Immature natural killer cell (primary cell): ENCODE measurements at places on chromosomes 2 and 18. TPM values are rescaled to one million over a fixed set of nuclear protein-coding genes. Genes with fewer than 3 reads are reported as not detected.

The GAD1 gene
- not detected for polyA plus RNA-seq

The VWA3B gene
- polyA plus RNA-seq = not detected

The SERPINB4 gene
- not detected for polyA plus RNA-seq

The IL1F10 gene
- not detected for polyA plus RNA-seq

The ELOA2 gene
- not detected for polyA plus RNA-seq

The TTC31 gene
- 15.9 TPM for polyA plus RNA-seq

The CGREF1 gene
- polyA plus RNA-seq = not detected

The INO80D gene
- polyA plus RNA-seq = 7.7 TPM

The SCN2A gene
- polyA plus RNA-seq = not detected

DNA sequence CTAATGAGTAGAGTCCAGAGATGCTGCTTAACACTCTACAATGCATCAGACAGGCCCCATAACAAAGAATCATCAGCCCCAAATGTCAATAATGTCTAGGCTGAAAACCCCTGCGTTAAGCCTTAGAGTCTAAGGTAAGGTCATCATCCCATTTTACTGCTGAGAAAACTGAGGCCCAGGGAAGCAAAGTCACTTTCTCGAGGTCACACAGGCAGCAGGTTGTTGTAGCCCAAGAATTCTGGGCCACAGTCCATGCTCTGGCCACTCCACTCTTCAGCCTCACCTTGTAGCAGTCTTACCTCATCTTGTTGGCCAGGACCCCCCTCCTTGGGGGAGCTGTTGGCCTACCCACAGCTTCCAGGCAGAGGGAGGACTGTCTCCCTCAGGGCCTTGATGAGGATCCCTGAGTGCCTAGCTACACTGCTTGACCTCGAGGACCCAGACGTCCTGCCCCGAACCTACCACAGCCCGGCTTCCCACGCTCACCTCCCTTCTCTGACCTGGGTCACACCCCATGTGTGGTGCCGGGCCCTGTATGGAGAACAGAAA, 54.4 kb downstream of the SMAD7 start:
- peak overlapping the region; percentile 55 for H3K27ac ChIP-seq
- DNase-seq = no peak
- H3K27me3 ChIP-seq = no peaks in the 10 kb centered on the region
- no peaks in the 10 kb centered on the region for H3K36me3 ChIP-seq

- no peak overlapping the region for H3K27ac ChIP-seq
- DNase-seq = no peak
- peaks cover 2% of the 10 kb centered on the region for H3K27me3 ChIP-seq
- H3K36me3 ChIP-seq = no peaks in the 10 kb centered on the region
- no peaks in the 10 kb centered on the region for H3K4me1 ChIP-seq
Measured at GRCh38 chr2:53460347-53460746, 307.3 kb upstream of the CHAC2 start.

- peaks cover 3% of the 10 kb centered on the region for H3K27me3 ChIP-seq
- no peak overlapping the region for H3K4me3 ChIP-seq
- no peak for DNase-seq
- H3K36me3 ChIP-seq = no peaks in the 10 kb centered on the region
- no peak overlapping the region for H3K27ac ChIP-seq
Measured at GRCh38 chr2:10165282-10165681, 42.7 kb downstream of the RRM2 start.

DNA sequence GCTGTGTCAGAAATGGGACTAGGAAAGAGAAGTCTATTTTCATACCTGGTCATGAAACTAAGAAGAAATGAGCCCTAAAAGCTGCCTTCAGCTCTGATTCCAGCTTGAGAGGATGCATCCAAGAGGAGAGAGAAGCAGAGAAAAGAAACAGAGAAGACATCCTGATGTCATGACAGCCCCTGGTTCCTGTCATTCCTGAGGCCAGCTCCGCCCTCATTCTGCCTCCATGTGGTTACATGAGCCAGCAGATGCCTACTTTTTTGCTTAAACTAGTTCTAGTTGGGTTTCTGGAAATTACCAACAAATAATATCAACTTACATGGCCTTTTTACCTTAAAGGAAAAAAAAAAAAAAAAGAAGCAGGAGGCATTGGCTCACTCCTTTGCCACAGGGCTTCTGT, 14.1 kb upstream of the ACKR3 start:
- H3K36me3 ChIP-seq = peaks cover 19% of the 10 kb centered on the region
- peak overlapping the region; percentile 3 for H3K27ac ChIP-seq
- H3K4me1 ChIP-seq = peaks cover 95% of the 10 kb centered on the region
- peaks cover 2% of the 10 kb centered on the region for H3K27me3 ChIP-seq
- H3K4me3 ChIP-seq = peak overlapping the region; percentile 32

GRCh38 chr18:11366410-11366809, 217.0 kb upstream of the PIEZO2 start:
- peaks cover 2% of the 10 kb centered on the region for H3K36me3 ChIP-seq
- no peaks in the 10 kb centered on the region for H3K4me1 ChIP-seq
- DNase-seq = no peak
- peaks cover 1% of the 10 kb centered on the region for H3K27me3 ChIP-seq

DNA sequence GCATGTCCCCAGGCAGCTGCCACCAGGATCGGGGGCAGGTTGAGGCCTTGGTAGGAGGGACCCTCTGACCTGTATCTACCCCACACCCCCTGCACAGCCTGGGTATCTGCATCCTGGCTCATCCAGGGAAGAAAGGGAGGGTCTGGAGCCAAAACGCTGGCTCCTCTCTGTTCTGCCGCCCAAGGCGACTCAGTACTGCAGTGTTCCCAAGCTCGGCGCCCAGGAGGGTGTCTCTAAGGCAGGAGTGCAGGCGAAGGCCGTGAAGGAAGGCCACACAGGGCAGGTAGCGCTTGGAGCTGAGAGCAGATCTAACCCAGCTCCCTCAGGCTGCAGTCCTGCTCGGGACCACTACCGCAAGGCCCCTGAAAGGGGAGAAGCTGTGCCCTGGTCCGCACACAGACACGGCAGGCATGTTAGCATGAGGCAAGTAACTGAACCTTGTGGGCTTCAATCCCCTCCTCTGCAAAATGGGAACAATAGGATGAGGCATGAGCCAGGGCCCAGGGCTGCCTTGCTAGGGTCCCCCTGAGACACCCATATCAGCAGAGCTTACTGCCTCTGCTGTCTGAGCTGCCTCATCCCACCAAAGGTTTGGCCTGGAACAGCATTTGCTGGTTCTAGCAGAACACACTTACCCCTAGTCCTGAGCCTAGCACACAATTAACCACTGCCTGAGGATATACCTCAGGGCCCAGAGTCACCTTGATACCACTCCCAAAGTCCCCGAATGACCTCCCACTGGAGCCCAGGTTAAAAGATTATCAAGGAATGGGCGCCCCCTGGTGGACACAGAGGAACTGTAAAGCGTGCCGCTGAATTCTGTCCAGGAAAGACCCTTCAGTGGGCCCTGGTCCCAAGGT, 6.5 kb downstream of the PTMA start:
- peaks cover 5% of the 10 kb centered on the region for H3K36me3 ChIP-seq
- peaks cover 44% of the 10 kb centered on the region for H3K27me3 ChIP-seq
- H3K4me3 ChIP-seq = no peak overlapping the region

- H3K27ac ChIP-seq = no peak overlapping the region
- H3K36me3 ChIP-seq = peaks cover 3% of the 10 kb centered on the region
- no peak for DNase-seq
- no peaks in the 10 kb centered on the region for H3K27me3 ChIP-seq
Measured at GRCh38 chr18:64365106-64365505, 216.2 kb upstream of the LINC00305 start.

DNA sequence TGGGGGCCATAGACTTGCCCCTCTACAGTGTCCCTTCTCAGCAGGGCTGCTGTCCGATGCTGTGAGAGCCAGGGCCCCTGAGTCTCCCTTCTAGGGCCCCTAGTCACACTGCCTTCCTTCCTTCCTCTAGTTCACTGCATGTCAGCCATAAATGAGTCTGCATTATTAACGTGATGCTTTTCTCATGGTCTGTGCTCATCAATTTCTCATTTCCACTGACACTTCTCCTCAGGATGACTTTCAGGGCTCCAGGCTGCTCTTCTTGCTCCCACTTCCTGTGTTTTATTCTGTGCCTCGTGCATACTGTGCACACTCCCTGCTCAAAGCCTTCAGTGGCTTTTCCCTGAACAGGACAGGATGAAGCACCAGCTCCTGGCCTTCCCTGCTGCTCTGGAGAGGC, 146.5 kb downstream of the FAM210A start:
- peaks cover 1% of the 10 kb centered on the region for H3K27me3 ChIP-seq
- peaks cover 26% of the 10 kb centered on the region for H3K4me1 ChIP-seq
- no peak overlapping the region for H3K27ac ChIP-seq
- no peak overlapping the region for H3K4me3 ChIP-seq
- no peaks in the 10 kb centered on the region for H3K36me3 ChIP-seq

DNA sequence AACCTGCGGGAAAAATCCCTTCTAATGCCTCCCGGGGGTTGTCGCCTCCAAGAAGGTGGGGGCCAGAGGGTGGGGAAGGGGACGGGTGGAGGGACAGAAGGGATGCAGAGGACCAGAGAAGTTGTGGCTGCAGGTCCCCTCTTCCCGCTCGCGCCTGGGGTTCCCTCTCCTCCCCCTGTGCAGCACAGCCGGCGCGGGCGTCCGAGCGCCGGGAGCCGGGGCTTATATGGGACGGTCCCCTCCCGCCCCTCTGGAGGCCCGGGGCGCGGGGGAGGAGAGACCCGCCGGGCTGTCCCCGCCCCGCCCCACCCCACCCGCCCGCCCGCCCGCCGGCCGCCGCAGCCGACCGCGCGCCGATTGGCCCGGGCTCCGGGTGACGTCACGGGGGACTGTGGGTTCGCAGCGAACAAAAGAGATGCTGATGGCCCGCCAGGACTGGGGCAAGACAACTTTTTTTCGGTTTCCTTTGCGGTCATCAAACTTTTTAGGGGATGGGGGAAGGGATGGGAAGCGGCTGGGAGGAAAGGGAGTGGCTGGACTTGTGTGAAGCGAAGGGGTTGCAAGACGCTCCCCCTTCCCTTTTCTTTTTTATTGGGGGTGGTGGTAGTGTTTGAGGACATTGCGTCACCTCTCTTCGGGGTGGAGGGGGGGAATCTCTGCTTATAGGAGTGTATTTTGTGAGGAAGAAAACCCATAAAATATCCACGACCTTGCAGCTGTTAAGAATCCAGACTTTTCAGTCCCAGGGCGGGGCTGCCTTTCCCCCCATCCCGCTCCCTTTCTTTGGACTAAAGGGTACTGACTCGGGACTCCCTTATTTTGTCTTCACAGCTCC, at the start of gene FN1:
FN1 (minus strand) TSS at position 199 of the 835 bp plus-strand sequence. CDS start 266 bp downstream, outside the sequence.
- peak; percentile 56 for DNase-seq
- peaks cover 17% of the 10 kb centered on the region for H3K4me1 ChIP-seq
- no peaks in the 10 kb centered on the region for H3K36me3 ChIP-seq
- H3K4me3 ChIP-seq = peak within 1 kb of the TSS; percentile 73
- no peak within 1 kb of the TSS for H3K27ac ChIP-seq
- H3K27me3 ChIP-seq = peaks cover 30% of the 10 kb centered on the region

GRCh38 chr2:177670791-177671535, 278.4 kb downstream of the AGPS start:
- H3K36me3 ChIP-seq = no peaks in the 10 kb centered on the region
- no peak overlapping the region for H3K4me3 ChIP-seq
- H3K27ac ChIP-seq = no peak overlapping the region
- no peak for DNase-seq
- no peaks in the 10 kb centered on the region for H3K4me1 ChIP-seq
- H3K27me3 ChIP-seq = peaks cover 8% of the 10 kb centered on the region

GRCh38 chr2:3277050-3277747, 100.4 kb downstream of the EIPR1 start:
- H3K27me3 ChIP-seq = no peaks in the 10 kb centered on the region
- H3K4me3 ChIP-seq = no peak overlapping the region
- no peak for DNase-seq
- peaks cover 13% of the 10 kb centered on the region for H3K36me3 ChIP-seq
- no peak overlapping the region for H3K27ac ChIP-seq
- peaks cover 18% of the 10 kb centered on the region for H3K4me1 ChIP-seq

GRCh38 chr2:166334805-166335204, 40.9 kb downstream of the SCN9A start:
- DNase-seq = no peak
- no peaks in the 10 kb centered on the region for H3K4me1 ChIP-seq
- no peak overlapping the region for H3K27ac ChIP-seq
- no peaks in the 10 kb centered on the region for H3K27me3 ChIP-seq

- H3K4me1 ChIP-seq = no peaks in the 10 kb centered on the region
- no peak overlapping the region for H3K4me3 ChIP-seq
- H3K27ac ChIP-seq = no peak overlapping the region
Measured at GRCh38 chr2:124489686-124490085, 464.6 kb downstream of the CNTNAP5 start.

- DNase-seq = no peak
- no peaks in the 10 kb centered on the region for H3K4me1 ChIP-seq
- no peak overlapping the region for H3K4me3 ChIP-seq
- H3K27me3 ChIP-seq = peaks cover 2% of the 10 kb centered on the region
- H3K36me3 ChIP-seq = no peaks in the 10 kb centered on the region
Measured at GRCh38 chr2:142897807-142898206, 20.3 kb downstream of the KYNU start.

GRCh38 chr2:127411653-127412369, 6.4 kb upstream of the PROC start:
- H3K36me3 ChIP-seq = no peaks in the 10 kb centered on the region
- DNase-seq = no peak
- H3K4me1 ChIP-seq = peaks cover 16% of the 10 kb centered on the region

- DNase-seq = no peak
- peaks cover 51% of the 10 kb centered on the region for H3K36me3 ChIP-seq
- peak overlapping the region; percentile 83 for H3K4me3 ChIP-seq
- no peaks in the 10 kb centered on the region for H3K27me3 ChIP-seq
- H3K4me1 ChIP-seq = peaks cover 99% of the 10 kb centered on the region
- H3K27ac ChIP-seq = peak overlapping the region; percentile 88
Measured at GRCh38 chr2:191066197-191066918, 52.4 kb upstream of the STAT1 start.

GRCh38 chr2:150126839-150127238, 360.6 kb downstream of the RND3 start:
- no peaks in the 10 kb centered on the region for H3K27me3 ChIP-seq
- H3K4me1 ChIP-seq = no peaks in the 10 kb centered on the region
- no peak overlapping the region for H3K27ac ChIP-seq
- DNase-seq = no peak

GRCh38 chr2:129117434-129117833, 798.8 kb upstream of the HS6ST1 start:
- no peak for DNase-seq
- no peak overlapping the region for H3K4me3 ChIP-seq
- H3K27me3 ChIP-seq = no peaks in the 10 kb centered on the region
- H3K36me3 ChIP-seq = no peaks in the 10 kb centered on the region
- no peaks in the 10 kb centered on the region for H3K4me1 ChIP-seq

DNA sequence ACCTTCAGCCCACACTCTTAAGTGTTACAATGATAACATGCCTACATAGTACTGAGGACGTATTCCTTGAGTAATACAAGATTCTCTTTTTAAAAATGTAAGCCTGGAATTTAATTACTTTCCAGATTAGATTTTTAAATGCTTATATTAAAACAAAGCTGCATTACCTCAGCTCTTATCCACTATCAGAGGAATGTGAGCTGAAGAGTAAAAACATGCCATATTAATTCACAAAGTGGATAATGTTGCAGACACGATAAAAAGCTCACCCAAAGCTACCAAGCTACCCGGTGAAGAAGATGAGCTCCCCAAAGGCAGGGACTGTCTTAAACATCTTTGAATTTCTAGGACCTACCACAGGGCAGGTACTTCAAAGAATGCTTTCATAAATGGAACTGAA, 107.8 kb downstream of the NOL10 start:
- H3K4me1 ChIP-seq = no peaks in the 10 kb centered on the region
- no peak overlapping the region for H3K27ac ChIP-seq
- no peak overlapping the region for H3K4me3 ChIP-seq
- no peaks in the 10 kb centered on the region for H3K27me3 ChIP-seq
- DNase-seq = no peak
- H3K36me3 ChIP-seq = peaks cover 56% of the 10 kb centered on the region
